AG04449 (cell line): ENCODE measurements at places on chromosomes 16 and 17.

GRCh38 chr17:56831369-56832095 lies 2.2 kb downstream of the C17orf67 start:
- DNase-seq, result no peak

DNA sequence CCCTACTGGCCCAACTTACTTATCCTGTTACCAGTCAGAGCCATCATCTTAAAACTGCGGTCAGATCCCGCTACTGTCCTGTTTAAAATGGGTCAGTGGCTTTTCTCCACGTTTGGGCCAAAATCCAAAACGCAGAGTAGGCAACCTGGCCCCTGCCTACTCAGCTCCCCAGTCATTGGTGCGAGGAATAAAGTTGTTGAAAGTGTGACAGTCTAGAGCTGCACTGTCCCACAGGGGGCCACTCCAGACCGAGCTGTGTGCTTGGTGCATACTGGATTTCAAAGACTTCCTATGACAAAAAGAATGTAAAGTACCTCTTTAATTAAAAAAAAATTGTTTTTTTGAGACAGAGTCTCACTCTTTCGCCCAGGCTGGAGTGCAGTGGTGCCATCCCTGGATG lies 21.2 kb upstream of the LYRM9 start:
- no peak for DNase-seq

- no peak for DNase-seq
Measured at GRCh38 chr17:55420776-55421178, 858 bp downstream of the MMD start.

GRCh38 chr17:56510554-56511342 lies 82.8 kb upstream of the NOG start:
- DNase-seq, result no peak

DNA sequence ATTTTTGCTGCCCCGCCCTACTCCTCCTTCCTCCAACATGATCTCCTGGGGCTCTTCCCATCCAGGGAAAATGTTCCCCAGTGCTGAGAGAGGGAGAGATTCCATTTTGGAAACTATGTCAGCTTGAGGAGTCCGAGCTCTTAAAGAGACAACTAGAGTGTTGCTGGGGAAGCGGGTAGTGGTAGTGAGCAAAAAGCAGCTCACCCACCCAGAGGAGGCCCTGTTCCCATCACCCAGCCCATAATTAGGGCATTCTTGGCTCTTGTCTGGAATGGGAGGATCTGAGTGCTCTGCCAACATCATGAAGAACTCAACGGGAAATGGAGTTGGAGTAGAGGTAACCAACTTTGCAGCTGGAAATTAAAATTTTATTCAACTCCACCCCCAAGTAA lies 9.1 kb upstream of the MSL1 start:
- DNase-seq, result no peak

DNA sequence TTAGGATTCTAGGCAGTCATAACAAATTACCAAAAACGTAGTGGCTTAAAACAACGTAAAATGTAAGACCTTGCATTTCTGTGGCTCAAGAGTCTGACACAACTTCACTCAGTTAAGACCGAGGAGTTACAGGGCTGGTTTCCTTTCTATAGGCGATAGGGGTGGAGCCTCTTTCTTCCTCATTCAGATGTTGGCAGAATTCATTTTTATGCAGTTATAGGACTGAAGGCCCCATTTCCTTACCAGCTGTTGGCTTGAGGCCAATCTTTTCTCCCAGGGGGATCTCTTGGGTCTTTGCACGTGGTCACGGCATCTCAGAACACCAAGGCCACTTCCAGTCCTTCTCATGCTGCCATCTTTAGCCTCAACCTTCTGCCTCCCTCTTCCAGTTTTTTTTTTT lies 145.2 kb downstream of the KCNJ2 start:
- DNase-seq, result no peak
